ENCODE measurements at places on chromosomes 1 and 21. TPM values are rescaled to one million over a fixed set of nuclear protein-coding genes. Genes with fewer than 3 reads are reported as not detected.
A peak's percentile ranks its signal among the peaks of the same experiment; 100 is the strongest.

DNA sequence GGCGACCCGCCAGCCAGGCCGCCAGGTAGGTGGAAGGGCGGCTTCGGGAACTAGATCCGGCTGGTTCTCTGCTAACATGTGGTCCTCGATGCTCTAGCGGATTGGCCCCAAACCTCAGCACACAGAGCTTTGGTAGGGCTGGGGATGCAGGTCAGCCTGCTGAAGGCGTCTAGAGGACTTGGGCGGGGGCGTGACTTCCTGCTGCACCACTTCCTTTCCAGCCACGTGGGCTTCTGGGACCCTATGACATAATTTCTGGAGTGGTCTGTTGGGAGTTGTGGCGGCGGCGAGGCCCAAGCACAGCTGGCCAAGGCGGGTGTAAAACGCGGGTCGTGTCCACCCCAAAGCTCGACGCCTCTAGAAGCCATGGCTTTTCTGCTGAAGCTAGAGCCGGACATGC is 124.5 kb downstream of the ATF6 start:
- ATAC-seq = no peak

HSD11B1 gene
- total RNA-seq = 0.36 TPM

FALEC gene
- total RNA-seq = 1.6 TPM

TOMM40L gene
- total RNA-seq = 11.4 TPM

PTPN7 gene
- 1.2 TPM for total RNA-seq

TDRD5 gene
- not detected for total RNA-seq

FCGR3A gene
- total RNA-seq = 1.00 TPM

- no peak for ATAC-seq
Measured at GRCh38 chr1:248268178-248268577, 9.6 kb downstream of the OR2T33 start.

GJA4 gene
- total RNA-seq = 2.0 TPM

ASTN1 gene
- total RNA-seq = not detected

FAM177B gene
- total RNA-seq = 0.64 TPM

C1QTNF12 gene
- 3.9 TPM for total RNA-seq

GRCh38 chr1:193229136-193229535 is 42.7 kb upstream of the B3GALT2 start:
- ATAC-seq = no peak

DNA sequence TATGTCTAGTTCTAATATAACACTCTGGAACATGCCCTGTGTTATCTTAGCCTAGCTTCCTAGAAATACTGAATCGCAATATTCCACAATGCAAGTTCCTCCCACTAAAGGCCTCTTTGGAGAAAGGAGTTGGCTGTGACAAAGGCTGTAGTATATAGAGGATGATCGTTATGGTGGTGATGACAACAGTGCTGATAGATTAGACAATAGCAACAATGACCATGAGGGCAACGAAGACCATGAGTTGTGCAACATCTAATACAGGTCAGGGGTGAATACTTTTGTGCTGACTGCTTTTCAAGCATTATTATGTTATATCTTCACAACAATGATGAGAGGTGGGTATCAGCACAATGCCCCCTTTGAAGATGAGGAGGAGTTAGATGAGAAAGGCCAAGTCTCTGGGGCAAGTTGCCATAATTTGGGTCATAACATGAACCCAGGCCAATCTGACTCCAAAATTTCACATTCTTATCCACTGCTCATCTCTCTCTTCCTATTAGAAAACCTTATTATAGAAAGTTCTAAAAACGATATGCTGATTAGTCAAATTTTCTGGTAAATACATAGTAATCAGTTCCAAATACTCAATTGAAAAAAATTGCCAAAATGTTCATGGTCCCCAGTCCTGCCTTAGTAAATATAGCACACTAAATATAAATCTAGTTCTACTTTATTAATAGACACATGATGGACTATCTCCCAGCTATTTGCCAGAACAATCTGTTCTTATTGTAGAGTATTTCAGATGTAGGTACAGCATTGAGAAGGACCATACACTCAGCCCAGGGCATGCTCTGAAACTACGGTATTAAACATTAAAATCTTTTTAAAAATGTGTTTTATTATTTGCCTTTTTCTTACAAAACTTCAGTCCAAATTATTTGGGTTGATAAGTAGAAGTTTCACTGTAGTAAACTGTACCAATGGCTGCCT is 37.5 kb downstream of the HIVEP3 start:
- ATAC-seq = no peak

ACTA1 gene
- total RNA-seq = 1.3 TPM

KRTAP10-3 gene
- total RNA-seq = not detected

KANK4 gene
- not detected for total RNA-seq

DNA sequence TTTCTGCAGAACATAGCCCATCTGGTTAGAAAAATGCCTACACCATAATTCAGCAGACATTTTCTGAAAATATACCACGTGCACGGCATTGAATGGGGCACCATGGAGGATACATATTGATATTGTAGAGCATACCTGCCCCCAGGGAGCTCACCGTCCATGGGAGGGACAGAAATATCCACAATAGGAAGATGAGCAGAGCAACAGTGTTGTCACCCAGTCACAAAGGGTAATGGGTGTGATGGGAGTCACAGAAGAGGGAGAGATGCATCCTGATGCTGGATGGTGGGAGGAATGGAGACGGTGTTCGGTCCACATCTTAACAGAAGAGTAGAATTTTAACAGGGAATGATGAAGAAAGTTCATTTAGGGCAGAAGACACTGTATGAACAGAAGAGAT is 51.4 kb downstream of the ATP1A1 start:
- no peak for ATAC-seq

DNA sequence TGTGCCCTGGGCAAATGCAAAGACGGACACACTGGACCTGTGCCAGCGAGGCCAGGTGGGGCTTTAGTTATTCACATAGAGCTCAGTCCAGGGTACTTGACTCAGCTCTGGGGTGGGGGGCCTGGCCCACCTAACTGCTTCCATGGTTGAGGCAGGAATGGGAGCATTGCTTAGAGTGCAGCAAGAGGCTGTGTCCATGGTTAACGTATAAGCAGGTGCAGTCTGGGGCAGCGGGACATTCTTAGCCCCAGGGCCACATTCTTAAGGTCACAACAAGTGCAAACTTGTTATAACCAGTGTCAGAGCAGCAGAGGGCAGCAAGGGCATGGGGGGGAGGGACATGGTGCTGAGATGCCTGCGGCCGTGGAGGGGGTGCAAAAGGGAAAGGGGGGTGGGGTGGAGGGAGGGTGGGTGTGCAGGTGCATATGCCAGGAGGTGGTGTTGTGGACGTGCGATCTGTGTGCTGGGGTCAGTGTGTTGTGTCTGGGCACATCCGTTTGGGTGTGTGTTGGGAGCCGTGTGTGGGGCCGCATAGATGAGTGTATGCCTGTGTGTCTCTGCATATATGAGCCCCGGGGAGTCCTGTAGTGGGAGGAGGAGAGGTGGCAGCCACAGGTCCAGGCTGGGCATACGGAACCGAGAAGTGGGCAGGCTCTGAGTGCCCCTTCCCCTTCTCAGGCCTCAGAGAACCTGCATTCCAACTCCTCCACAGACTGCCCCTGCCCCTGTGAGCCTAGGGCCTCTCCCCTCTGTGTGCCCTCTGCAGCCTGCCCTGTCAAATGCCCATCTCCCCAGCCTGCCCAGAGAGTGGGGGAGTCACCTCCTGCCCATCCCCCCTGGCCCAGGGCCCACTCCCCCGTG is 8.4 kb downstream of the KCNJ10 start:
- peak; percentile 24 for ATAC-seq

DNA sequence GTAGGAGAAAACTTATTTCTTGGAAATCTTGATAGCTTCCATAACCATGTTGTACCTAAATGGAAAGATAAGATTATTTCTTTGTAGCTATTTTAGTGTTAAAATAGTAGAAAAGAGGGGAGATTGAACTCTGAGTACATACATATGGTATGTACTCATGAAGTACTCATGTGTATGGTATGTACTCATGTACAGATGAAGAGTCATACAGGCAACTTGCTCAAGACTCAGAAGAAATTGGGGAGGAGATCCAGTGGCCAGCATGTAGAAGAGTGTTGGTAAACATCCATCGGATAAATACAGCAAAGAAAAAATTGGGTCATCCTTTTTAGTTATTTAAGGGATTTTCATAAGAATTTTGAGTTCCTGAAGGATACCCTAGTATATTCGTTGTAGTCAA is 29.0 kb downstream of the MDM4 start:
- ATAC-seq = no peak

- no peak for ATAC-seq
Measured at GRCh38 chr21:25568246-25568645, 39.0 kb downstream of the MRPL39 start.

DNA sequence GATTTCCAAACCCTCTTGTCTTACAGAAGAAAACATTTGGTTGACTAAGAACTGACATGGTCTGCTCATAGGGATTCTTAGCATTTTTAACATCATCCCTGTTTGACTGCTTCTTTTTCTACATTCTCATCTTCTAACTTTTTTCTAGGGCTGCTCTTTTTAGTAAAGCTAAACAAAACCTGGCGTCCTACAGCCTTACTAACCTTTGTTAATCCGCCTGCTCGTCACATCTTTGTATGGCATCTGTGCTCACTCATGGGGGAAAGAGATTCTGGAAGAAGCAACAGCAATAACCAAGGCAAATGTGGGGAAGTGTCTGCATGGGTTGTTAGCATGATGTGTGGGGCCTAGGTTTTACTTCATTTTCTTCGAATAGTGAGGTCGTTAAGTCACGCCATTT is 92.0 kb downstream of the KIF1B start:
- no peak for ATAC-seq

DNA sequence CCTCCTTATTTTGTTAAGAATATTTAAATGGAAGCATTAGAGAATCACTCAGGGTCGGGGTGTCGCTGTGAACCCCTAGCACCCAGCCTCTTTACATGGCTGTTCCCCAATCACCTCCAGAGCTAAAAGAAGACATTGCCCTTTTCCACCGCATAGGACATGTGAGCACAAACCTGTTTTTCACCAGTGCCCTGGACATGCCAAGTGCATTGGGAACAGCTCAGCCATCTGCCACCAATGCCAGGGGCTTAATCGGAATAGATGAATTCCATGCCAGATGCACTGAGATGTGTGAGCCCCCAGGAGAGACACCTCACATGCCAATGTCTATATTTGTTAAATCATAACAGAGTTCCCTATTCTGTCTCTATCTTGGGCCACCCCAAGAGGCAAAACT is 33.3 kb downstream of the EIF2D start:
- ATAC-seq = no peak

DNA sequence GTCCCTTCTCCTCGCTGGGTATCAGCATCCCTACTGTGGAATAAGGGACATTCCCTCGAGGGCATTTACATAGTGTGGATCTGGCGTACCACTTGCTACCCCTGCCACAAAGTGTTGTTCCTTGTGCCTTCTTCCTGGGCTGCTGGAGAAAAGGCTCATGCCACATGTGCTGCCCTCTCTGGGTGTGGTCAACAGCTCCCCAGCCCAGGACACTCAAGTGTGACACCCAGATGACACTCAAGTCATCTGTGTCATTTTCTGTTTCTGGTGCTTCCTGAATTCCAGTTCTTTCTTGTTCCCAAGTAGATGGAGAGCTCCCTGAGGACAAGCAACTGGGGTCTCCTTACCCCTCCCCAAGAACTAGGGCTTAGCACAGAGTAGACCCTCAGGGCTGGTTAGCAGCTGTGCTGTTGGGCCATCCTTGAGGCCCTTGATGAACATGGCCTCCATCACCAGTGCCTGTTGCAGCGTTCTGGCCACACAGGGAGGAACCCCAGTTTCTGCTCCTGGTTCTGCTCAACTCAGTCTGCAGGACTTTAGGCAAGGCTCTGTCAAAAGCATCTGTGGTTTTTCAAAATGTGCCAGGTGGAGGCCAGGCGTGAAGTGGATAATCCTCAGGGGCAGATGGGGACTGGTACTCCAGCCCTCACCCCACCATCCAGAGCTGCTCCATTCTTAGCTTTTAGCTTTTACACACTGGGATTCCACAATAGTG is 49.0 kb upstream of the CLIC4 start:
- ATAC-seq = no peak

SPATC1L gene
- total RNA-seq = 7.2 TPM

DNA sequence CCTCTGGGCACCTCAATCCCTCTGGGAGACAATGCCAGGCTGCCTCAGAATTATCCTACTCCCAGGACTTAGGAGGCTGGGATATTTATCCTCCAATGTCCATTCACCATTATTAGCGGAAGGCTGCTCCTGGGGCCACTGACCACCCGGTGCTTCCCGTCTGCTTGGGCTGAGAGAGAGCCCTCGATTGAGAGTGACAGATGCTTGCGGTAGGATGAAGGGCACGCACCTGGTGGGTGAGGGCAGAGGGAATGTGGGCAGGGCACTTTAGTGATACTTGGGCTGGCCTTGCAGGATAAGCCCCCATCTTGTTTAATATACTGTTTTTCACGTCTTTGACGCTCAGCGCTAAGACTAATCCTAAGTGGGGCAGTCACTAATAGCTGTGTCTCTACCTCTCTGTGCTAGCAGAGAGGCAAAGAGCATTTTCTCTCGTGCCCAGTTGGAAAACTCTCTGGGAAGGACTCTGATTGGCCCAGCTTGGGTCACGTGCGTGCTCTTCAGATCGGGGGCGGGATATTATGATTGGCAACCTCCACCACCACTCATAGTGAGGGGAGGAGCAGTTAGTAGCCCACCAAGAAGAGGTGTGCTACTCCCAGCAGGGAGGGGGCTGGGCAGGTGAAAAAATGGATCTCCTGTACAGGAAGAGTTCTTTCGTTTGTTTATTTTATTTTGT is 10.6 kb upstream of the PARS2 start:
- ATAC-seq = no peak

CLCA4 gene
- 230 TPM for total RNA-seq

GRCh38 chr1:178086766-178087165 is 7.1 kb upstream of the RASAL2 start:
- ATAC-seq = no peak

- no peak for ATAC-seq
Measured at GRCh38 chr21:46284733-46285132, 678 bp downstream of the MCM3AP start.
